ENCODE measurements at places on chromosomes 3 and 15. TPM values are rescaled to one million over a fixed set of nuclear protein-coding genes. Genes with fewer than 3 reads are reported as not detected.
A peak's percentile ranks its signal among the peaks of the same experiment; 100 is the strongest.

The GOLGA8G gene
- total RNA-seq, result not detected

The CADPS gene
- 16.0 TPM for total RNA-seq

The ACP3 gene
- not detected for total RNA-seq

DNA sequence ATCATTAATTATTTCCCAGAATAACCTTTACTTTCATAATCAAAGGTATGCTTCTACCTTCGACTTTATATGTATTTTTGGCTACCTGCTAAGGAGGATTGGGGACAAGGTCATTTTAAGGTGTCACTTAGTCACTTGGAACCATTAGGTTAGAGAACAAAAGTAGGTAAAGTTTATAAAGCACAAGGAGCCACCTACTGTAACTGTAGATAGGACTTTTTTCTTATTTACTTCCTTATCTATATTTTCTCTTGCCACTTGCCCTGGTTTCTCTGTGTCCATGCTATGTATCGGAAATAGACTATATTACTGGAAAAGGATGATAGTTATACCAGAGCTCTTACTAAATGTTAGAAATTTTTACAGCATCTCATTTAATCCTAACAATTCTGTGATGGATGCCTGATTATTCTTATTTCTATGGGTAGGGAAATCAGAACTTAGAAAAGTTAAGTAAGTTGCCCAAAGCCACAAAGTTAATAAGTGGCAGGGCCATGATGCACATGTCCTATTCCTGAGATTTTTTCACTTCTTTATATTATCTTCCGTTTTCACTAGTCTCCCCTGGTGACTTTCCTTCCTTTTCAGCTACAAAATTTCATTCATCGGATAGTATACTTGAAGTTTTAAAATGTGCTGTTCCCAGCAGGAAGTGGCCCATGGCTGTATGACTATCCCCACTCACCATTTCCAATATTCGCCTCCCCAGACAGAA lies 132.5 kb downstream of the CMSS1 start:
- DNase-seq, result no peak

GRCh38 chr3:105580296-105580965 lies 213.7 kb downstream of the ALCAM start:
- DNase-seq, result no peak

- no peak for DNase-seq
These were observed 73.1 kb upstream of the SLCO3A1 start for GRCh38 chr15:91780387-91780786.

DNA sequence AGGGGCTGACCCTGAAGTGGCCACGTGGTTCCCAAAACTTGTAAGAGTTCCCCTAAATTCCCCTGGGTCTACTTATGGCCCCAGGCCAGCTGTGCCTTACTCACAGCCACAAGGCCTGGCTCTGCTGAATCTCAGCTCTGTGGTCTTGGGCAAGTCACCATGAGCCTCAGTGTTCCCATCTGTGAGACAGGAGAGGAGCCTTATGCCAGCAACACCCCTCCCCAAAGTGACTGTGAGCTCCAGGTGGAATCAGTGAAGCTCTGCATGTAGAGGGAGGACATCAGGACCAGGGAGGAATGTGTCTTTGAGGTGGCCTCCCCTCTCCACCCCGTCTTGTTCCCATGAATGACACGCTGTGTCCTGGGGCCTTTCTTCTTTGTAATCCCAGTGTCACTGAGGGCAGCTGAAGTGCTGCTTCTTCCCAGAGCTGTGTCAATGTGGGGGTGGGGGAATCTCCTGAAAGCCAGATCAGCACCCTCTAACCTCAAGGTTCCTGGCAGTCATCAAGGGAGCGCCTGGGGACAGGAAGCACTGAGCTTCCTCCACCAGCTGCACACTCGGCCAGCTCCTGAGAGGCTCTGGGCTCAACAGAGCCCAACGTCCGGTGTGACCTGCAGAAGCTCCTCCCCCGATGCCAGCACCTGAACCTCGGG lies 258.9 kb downstream of the UACA start:
- DNase-seq, result peak; percentile 62

DNA sequence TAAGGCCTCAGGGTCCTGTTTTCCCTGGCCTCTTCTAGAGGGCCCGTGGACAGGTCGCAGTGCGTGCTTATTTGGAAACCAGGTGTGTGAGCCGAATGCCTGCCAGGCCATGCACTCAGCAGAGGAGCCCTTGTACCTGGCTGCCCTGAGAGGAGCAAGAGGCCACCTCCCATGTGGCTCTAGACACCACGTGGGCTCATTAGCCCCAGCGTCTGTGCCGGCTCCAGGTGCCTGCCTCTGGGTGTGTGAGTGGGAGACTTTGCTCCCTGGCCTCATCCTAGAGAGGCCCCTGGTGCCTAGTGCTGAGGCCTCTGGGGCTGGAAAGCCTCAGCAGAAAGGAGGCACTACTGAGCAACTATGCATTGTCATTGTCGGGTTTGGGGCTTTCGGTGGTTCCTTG lies 50.4 kb downstream of the KLF13 start:
- DNase-seq, result no peak

- no peak for DNase-seq
These were observed 47.4 kb downstream of the CBLB start for GRCh38 chr3:105821433-105821832.

DNA sequence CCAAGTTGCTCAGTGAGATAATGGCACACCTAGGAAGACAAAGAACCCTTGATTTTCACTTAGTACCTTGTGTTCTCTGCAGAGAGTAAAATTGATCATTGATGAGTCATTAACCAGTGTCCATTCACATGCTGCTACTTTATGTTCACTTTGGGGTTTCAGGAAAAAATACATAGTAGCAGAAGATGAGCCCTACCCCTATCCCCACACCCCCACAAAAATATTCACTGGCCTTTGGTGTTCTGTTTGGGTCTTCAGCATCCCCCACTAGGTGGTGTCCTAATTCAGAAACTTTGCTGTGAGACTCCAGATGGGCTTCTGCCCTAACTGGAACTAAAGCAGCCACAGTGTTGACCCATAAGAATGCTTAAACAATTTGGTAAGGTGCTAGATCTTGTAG lies 178.8 kb downstream of the KLHL25 start:
- peak; percentile 73 for DNase-seq

- DNase-seq, result no peak
These were observed 864.3 kb downstream of the NSUN3 start for GRCh38 chr3:94927175-94927574.

DNA sequence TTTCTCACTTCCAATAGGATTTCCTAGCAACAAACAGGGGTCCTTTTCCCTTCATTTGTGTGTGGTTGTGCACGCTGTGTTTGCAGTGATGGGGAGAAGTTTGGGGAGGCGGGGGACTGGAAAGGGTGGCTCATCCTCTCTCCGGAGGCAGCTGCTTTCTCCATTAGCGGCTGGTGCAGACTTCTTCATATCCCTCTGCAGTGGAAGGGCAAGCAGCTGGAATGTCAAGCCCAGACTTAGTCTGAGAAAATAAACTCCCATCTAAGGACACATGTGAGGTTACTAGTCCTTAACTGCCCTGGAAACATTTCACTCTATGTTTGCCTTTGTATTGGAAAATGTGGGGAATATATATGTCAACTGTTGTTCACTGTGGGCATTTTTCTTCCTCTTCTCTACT lies 467.0 kb upstream of the RASGRP1 start:
- DNase-seq, result no peak

DNA sequence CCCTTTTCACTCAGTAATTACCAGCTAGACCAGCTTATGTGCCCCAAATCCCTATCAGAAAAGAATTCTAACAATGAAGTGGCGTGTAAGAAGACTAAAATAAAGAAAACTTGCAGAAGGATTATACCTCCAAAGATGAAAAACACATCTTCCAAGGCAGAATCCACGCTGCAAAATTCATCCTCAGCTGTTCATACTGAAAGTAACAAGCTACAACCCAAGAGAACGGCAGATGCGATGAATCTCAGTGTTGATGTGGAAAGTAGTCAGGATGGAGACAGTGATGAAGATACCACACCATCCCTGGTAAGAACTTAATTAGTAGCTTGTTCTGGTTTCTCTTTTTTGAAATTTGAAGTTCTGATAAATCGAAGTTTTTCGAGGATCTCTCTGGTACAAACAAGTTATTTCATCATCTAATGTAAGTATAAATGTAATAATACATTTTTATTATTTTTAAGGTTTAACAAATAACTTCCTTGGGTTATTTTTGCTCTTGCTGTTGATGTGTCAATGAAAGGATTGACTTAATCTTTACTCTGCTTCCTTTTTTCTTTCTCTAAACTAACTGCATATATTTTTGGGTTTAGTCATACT lies 1.4 kb downstream of the WDR76 start:
- DNase-seq, result no peak
